ENCODE measurements at places on chromosomes 3 and 15. TPM values are rescaled to one million over a fixed set of nuclear protein-coding genes. Genes with fewer than 3 reads are reported as not detected.

- H3K4me1 ChIP-seq, result 0 out of 2 replicates have a peak, but pooled peaks cover 3% of the 10 kb centered on the region
- H3K4me3 ChIP-seq, result no peak overlapping the region
- no peak overlapping the region for H3K27ac ChIP-seq
- H3K36me3 ChIP-seq, result no peaks in the 10 kb centered on the region
- DNase-seq, result no peak
These were observed 236.8 kb downstream of the OPA1 start for GRCh38 chr3:193829781-193830180.

GRCh38 chr3:192819001-192819569 is 91.7 kb upstream of the FGF12 start:
- H3K4me1 ChIP-seq, result peaks cover 24% of the 10 kb centered on the region
- no peak for DNase-seq
- peak overlapping the region; percentile 46 for H3K27ac ChIP-seq
- H3K4me3 ChIP-seq, result no peak overlapping the region

- peaks cover 5% of the 10 kb centered on the region for H3K27me3 ChIP-seq
- no peak overlapping the region for H3K27ac ChIP-seq
- H3K4me3 ChIP-seq, result no peak overlapping the region
These were observed 73.4 kb downstream of the NR2F2 start for GRCh38 chr15:96403932-96404331.

GRCh38 chr3:183555541-183556081 is at the start of gene KLHL6:
TSS of gene KLHL6 (minus strand) at chr3:183555706. CDS start at chr3:183555653, 53 bp downstream.
- H3K27ac ChIP-seq, result no peak within 1 kb of the TSS
- no peak for DNase-seq
- H3K27me3 ChIP-seq, result no peaks in the 10 kb centered on the region
- no peaks in the 10 kb centered on the region for H3K36me3 ChIP-seq
- no peaks in the 10 kb centered on the region for H3K4me1 ChIP-seq

DNA sequence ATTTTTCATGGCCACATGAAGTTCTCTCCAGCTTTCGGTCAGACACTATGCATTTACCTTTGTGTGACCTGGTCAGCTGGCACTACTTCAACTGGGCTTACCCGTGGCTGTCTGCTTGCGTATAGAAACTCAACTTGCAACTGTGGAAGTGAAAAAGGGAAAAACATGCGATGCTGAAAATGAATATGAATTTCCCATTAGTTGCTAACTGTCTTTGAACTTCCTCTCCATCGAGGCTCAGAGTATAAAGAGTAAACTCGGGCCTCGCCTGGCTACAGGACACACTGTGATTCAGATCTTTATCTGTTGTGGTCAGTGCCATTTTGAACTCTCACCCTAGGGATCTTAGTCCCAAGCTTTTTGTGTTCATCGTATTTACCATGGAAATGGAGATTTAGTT is 26.8 kb downstream of the NFKBIZ start:
- no peak for DNase-seq
- H3K27ac ChIP-seq, result no peak overlapping the region
- no peaks in the 10 kb centered on the region for H3K36me3 ChIP-seq
- no peak overlapping the region for H3K4me3 ChIP-seq
- H3K4me1 ChIP-seq, result no peaks in the 10 kb centered on the region

GRCh38 chr3:122982216-122983185 is 45.1 kb downstream of the SEMA5B start:
- peaks cover 7% of the 10 kb centered on the region for H3K4me1 ChIP-seq
- H3K36me3 ChIP-seq, result no peaks in the 10 kb centered on the region
- H3K27me3 ChIP-seq, result peaks cover 13% of the 10 kb centered on the region
- no peak overlapping the region for H3K27ac ChIP-seq

GRCh38 chr3:50246517-50246954 is 10.5 kb downstream of the GNAI2 start:
- no peaks in the 10 kb centered on the region for H3K27me3 ChIP-seq
- H3K4me1 ChIP-seq, result peaks cover 48% of the 10 kb centered on the region
- peak overlapping the region; percentile 88 for H3K27ac ChIP-seq
- no peak for DNase-seq
- no peak overlapping the region for H3K4me3 ChIP-seq

GRCh38 chr3:32240159-32240545 is 1.7 kb downstream of the CMTM8 start:
- no peak for DNase-seq
- peak overlapping the region; percentile 73 for H3K4me3 ChIP-seq
- peaks cover 2% of the 10 kb centered on the region for H3K36me3 ChIP-seq

GRCh38 chr3:150255413-150255812 is 152.7 kb upstream of the TSC22D2 start:
- H3K27ac ChIP-seq, result peak overlapping the region; percentile 59
- H3K36me3 ChIP-seq, result no peaks in the 10 kb centered on the region
- no peaks in the 10 kb centered on the region for H3K27me3 ChIP-seq
- DNase-seq, result no peak

DNA sequence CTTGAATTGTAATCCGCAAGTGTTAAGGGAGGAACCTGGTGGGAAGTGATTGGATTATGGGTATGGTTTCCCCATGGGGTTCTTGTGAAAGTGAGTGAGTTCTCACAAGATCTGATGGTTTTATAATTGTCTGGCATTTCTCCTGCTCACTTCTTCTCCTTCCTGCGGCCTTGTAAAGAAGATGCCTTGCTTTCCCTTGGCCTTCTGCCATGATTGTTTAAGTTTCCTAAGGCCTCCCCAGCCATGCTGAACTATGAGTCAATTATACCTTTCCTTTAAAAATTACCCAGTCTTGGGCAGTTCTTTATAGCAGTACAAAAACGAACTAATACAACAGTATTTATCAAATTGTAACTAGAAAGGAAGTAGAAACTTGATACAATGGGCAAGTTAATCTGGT is 31.9 kb downstream of the IFT57 start:
- H3K4me1 ChIP-seq, result no peaks in the 10 kb centered on the region
- DNase-seq, result no peak
- H3K27ac ChIP-seq, result no peak overlapping the region
- H3K4me3 ChIP-seq, result no peak overlapping the region
- H3K27me3 ChIP-seq, result no peaks in the 10 kb centered on the region

GRCh38 chr15:94840794-94841783 is 609.7 kb downstream of the MCTP2 start:
- H3K27me3 ChIP-seq, result no peaks in the 10 kb centered on the region
- H3K4me3 ChIP-seq, result no peak overlapping the region
- DNase-seq, result no peak
- H3K27ac ChIP-seq, result no peak overlapping the region
- no peaks in the 10 kb centered on the region for H3K36me3 ChIP-seq
- no peaks in the 10 kb centered on the region for H3K4me1 ChIP-seq

- H3K4me3 ChIP-seq, result no peak overlapping the region
- H3K4me1 ChIP-seq, result no peaks in the 10 kb centered on the region
- no peaks in the 10 kb centered on the region for H3K27me3 ChIP-seq
- no peak overlapping the region for H3K27ac ChIP-seq
- H3K36me3 ChIP-seq, result peaks cover 8% of the 10 kb centered on the region
- DNase-seq, result no peak
These were observed 35.7 kb downstream of the SACM1L start for GRCh38 chr3:45724911-45725310.

- no peak overlapping the region for H3K4me3 ChIP-seq
These were observed 24.0 kb downstream of the LTF start for GRCh38 chr3:46440531-46441294.

DNA sequence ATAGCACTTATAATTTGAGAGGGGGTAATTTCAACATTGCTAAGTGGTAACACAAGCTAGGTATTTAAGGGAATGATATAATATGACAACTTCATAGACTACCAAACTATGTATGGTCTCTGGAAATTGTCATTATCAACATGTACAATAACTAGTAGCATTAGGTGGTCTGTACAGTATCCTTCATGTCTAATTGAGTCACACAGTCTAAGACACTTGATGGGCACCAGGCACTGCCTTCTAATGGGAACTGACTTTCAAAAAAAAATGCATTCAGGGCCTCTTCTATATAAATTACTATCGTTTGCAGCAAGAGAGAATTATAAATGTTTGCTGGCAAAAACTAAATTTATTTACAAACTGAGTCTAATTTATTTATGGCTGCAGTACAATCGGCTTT is 271.8 kb downstream of the MECOM start:
- no peaks in the 10 kb centered on the region for H3K27me3 ChIP-seq
- no peak overlapping the region for H3K27ac ChIP-seq
- no peak for DNase-seq
- H3K36me3 ChIP-seq, result no peaks in the 10 kb centered on the region
- no peaks in the 10 kb centered on the region for H3K4me1 ChIP-seq

DNA sequence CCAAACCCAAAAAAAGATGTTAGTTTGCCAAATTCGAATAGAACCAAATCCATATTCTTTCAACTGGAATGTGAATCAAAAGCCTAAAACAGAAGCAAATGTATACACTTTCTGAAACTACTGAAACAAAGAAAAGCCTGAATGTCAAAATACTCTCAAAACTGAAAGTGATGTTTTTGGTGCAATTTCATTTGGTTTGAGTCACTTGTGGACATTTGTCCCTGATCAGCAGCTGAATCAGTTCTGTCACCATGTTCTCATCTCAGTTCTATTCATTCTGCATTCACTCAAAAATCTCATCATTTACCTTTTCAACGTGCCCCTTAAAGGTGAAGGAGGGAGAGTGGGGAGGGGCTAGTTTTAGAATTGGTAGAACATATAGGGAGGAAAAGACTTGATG is 266.8 kb downstream of the ABHD5 start:
- no peak overlapping the region for H3K27ac ChIP-seq
- no peak overlapping the region for H3K4me3 ChIP-seq
- no peaks in the 10 kb centered on the region for H3K27me3 ChIP-seq
- no peaks in the 10 kb centered on the region for H3K4me1 ChIP-seq

- no peak overlapping the region for H3K4me3 ChIP-seq
- peaks cover 8% of the 10 kb centered on the region for H3K27me3 ChIP-seq
- no peak for DNase-seq
- H3K27ac ChIP-seq, result no peak overlapping the region
- no peaks in the 10 kb centered on the region for H3K36me3 ChIP-seq
These were observed 239.2 kb upstream of the UMPS start for GRCh38 chr3:124491098-124491497.

- no peak overlapping the region for H3K27ac ChIP-seq
- H3K36me3 ChIP-seq, result no peaks in the 10 kb centered on the region
- no peaks in the 10 kb centered on the region for H3K4me1 ChIP-seq
- no peaks in the 10 kb centered on the region for H3K27me3 ChIP-seq
- no peak for DNase-seq
- H3K4me3 ChIP-seq, result no peak overlapping the region
These were observed 32.4 kb downstream of the POC1A start for GRCh38 chr3:52121813-52122212.

GRCh38 chr3:158950178-158950901 is 148.5 kb downstream of the MFSD1 start:
- DNase-seq, result no peak
- no peaks in the 10 kb centered on the region for H3K4me1 ChIP-seq
- H3K27me3 ChIP-seq, result no peaks in the 10 kb centered on the region

DNA sequence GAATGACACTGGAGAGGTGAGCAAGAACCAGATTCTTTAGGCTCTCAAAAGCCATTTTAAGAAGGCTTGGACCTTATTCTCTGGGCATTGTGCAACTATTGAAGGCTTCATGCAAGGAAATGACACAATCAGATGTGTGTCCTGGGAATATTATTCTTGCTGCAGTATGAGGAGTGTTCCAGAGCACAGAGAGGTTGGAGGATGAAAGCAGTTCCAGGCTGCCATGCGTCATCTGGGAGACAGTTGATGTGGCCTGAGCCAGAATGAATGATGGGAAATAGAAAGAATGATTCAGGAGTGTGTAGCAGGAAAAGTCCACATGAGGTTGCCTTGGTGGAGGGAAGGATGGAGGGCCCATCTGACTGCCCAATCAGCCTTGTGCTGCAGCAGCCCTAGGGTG is 123.1 kb downstream of the CHCHD6 start:
- no peak for DNase-seq
- H3K4me3 ChIP-seq, result no peak overlapping the region
- H3K27me3 ChIP-seq, result no peaks in the 10 kb centered on the region

DNA sequence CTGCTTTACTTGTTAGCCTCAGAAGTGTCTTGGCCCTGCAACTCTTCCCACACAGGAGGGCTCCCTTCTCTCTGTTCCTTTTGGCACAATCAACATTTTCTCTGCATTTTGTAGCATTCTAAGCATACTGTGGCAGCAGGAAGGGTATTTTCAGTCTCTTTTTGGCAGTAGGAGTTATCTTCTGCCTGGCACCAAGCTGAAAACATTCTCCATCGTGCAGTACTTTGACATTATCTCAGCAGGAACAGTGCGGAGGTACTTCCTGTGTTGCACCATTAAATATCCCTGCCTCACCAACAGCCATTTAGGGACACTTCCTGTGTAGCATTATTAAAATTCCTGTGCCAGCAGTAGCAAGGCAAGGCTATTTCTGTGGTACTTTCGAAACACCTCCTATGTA is 233.2 kb upstream of the SEMA6D start:
- H3K4me1 ChIP-seq, result no peaks in the 10 kb centered on the region
- H3K36me3 ChIP-seq, result no peaks in the 10 kb centered on the region
- DNase-seq, result no peak
- H3K27me3 ChIP-seq, result no peaks in the 10 kb centered on the region
- no peak overlapping the region for H3K4me3 ChIP-seq

- no peak overlapping the region for H3K4me3 ChIP-seq
- no peaks in the 10 kb centered on the region for H3K36me3 ChIP-seq
- DNase-seq, result no peak
- H3K4me1 ChIP-seq, result no peaks in the 10 kb centered on the region
- H3K27ac ChIP-seq, result no peak overlapping the region
These were observed 29.7 kb upstream of the PDCD6IP start for GRCh38 chr3:33768578-33769330.

- DNase-seq, result no peak
- H3K27me3 ChIP-seq, result no peaks in the 10 kb centered on the region
- H3K4me3 ChIP-seq, result no peak overlapping the region
- H3K27ac ChIP-seq, result no peak overlapping the region
These were observed 18.1 kb upstream of the C3orf38 start for GRCh38 chr3:88131695-88132094.

GRCh38 chr3:109112946-109113760 is 4.8 kb downstream of the MORC1 start:
- no peaks in the 10 kb centered on the region for H3K36me3 ChIP-seq
- H3K4me1 ChIP-seq, result no peaks in the 10 kb centered on the region
- H3K27me3 ChIP-seq, result no peaks in the 10 kb centered on the region
- no peak for DNase-seq
- no peak overlapping the region for H3K4me3 ChIP-seq

The FANCD2OS gene
- not detected for total RNA-seq

The GOLGA8Q gene
- total RNA-seq, result 1.1 TPM

The MCTP2 gene
- total RNA-seq, result 0.15 TPM

The CLDN11 gene
- 1.9 TPM for total RNA-seq

The CCDC191 gene
- total RNA-seq, result 5.6 TPM

The IMPG2 gene
- total RNA-seq, result 0.10 TPM

The MFSD1 gene
- total RNA-seq, result 50.7 TPM

The NR2F2 gene
- total RNA-seq, result 53.7 TPM

The CDHR4 gene
- not detected for total RNA-seq

The P3H2 gene
- 82.2 TPM for total RNA-seq

The LTK gene
- not detected for total RNA-seq

The ATP10A gene
- total RNA-seq, result 0.31 TPM

The FBN1 gene
- total RNA-seq, result 0.46 TPM

The SLC51A gene
- total RNA-seq, result not detected

The DPPA2 gene
- total RNA-seq, result not detected

The KLHL40 gene
- total RNA-seq, result not detected

The ZMYND10 gene
- 3.6 TPM for total RNA-seq

The CXCR6 gene
- not detected for total RNA-seq

The KIF15 gene
- total RNA-seq, result 12.2 TPM

The CEP70 gene
- 64.5 TPM for total RNA-seq

The LRTM1 gene
- not detected for total RNA-seq

The CCR9 gene
- not detected for total RNA-seq

The AP3B2 gene
- total RNA-seq, result 0.95 TPM

The PARP15 gene
- 0.21 TPM for total RNA-seq

The MAP6D1 gene
- 7.9 TPM for total RNA-seq
